CD14-positive monocyte (primary cell): ENCODE measurements at places on chromosomes 1 and 21.
A peak's percentile ranks its signal among the peaks of the same experiment; 100 is the strongest.

DNA sequence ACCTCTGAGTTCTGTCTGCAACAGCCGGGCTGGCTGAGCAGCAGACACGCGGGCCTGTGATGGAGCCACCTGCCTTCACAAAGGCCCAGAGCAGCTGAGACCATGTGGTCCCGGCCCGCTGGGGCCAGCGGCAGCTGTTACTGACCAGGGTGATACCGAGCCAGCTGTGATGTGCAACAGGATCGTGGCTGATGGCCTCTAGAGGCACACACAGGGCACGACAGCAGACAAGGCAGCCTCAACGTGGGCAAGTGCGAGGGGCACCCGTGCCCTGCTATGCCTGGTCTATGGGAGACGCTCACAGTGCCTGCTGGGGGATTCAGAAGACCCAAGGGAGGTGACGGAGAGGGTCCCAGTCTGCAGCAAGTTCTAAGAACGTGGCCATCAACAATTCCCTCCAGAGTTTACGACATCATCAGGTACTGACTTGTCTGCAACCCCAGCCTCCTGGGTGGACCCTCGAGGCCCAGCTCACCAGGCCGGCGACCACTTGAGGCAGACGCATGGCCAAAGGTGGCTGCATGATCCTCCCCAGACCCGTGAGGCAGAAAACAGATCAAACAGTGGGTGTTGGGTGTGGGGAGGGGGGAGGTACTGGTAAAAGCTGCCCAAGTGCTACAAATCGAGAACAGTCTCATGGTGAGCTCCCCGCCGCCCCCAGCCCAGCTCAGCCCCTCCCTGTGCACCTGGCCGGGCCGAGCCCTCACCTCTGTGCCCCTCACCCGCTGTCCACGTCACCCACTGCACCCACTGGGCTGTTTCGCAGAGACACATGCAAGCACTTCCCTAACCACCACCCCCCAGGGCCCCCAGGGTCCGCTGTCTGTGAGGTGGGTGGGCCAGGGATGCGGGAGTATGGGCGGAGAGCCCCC is 6.0 kb downstream of the POFUT2 start:
- no peak for DNase-seq
- H3K27ac ChIP-seq, result no peak overlapping the region
- no peak overlapping the region for H3K4me3 ChIP-seq

- H3K4me1 ChIP-seq, result no peaks in the 10 kb centered on the region
- no peak overlapping the region for H3K4me3 ChIP-seq
- DNase-seq, result no peak
- no peaks in the 10 kb centered on the region for H3K36me3 ChIP-seq
- H3K27me3 ChIP-seq, result no peaks in the 10 kb centered on the region
Observed at GRCh38 chr1:204777591-204777990, 92.1 kb upstream of the LRRN2 start.

GRCh38 chr1:205285381-205286101 is 36.0 kb downstream of the NUAK2 start:
- DNase-seq, result peak; percentile 38
- H3K36me3 ChIP-seq, result no peaks in the 10 kb centered on the region
- H3K4me1 ChIP-seq, result peaks cover 66% of the 10 kb centered on the region
- H3K27me3 ChIP-seq, result no peaks in the 10 kb centered on the region

DNA sequence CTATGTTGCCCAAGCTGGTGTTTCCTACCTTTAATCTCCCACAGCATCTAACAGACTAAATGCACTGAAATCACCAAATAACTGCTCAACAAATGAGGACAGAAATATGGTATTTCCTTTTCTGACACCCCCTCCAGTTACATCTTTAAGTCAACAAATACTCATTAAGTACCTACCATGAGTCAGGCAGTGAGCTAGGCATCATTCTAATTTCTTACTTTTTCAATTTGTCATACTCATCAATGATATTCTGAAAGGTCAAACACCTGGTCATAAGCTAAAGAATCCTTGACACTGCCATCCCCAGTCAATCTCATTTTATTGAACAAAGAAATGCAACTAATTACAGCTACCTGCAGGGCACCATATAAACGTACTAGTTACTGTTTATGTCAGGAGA is 36.6 kb downstream of the LUZP1 start:
- DNase-seq, result no peak
- no peak overlapping the region for H3K4me3 ChIP-seq
- H3K27me3 ChIP-seq, result no peaks in the 10 kb centered on the region

- peak; percentile 61 for DNase-seq
- H3K27me3 ChIP-seq, result no peaks in the 10 kb centered on the region
- H3K4me1 ChIP-seq, result peaks cover 22% of the 10 kb centered on the region
- H3K36me3 ChIP-seq, result no peaks in the 10 kb centered on the region
- no peak overlapping the region for H3K27ac ChIP-seq
- H3K4me3 ChIP-seq, result no peak overlapping the region
Observed at GRCh38 chr1:172745014-172745413, 86.1 kb downstream of the FASLG start.

- H3K27me3 ChIP-seq, result no peaks in the 10 kb centered on the region
- no peak for DNase-seq
- H3K27ac ChIP-seq, result no peak overlapping the region
- no peaks in the 10 kb centered on the region for H3K4me1 ChIP-seq
- H3K4me3 ChIP-seq, result no peak overlapping the region
Observed at GRCh38 chr1:246245541-246245940, 261.5 kb downstream of the SMYD3 start.

DNA sequence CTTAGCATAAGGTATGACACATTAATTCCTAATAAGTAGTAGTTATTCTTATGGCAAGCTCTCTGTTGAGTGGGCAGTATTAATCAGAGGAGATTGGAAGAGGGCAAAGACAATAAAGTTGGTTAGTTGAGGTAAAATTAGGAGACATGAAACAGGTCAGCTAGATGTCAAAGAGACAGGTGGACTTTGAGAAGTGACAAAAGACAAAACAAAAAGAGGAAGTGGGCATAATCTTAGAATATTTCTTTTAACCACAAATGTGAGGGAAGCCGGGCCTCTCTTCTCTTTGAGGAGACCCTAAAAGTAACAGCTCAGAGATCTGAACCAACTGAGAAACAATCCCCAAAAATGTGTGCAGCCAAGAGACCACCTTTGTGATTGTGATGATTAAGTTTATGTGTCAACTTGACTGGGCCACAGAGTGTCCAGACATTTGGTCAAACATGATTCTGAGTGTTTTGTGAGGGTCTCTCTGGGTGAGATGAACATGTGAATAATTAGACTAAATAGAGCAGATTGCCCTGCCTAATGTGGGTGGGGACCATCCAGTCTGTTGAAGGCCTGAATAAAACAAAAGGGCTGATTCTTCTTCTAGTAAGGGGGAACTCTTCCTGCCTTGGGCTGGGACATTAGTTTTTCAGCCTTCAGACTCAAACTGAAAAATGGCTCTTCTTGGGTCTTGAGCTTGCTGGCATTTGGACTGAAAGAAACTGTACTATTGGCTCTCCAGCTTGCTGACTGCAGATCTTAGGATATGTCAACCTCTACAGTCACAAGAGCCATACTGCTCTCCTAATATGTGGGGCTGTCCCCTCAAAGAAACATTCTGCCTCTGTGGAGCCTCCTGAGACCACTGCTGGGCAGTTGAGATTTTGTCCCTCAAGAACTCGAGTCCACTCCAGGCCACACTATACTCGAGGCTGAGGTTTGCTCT is 40.0 kb downstream of the FCRL5 start:
- H3K4me1 ChIP-seq, result no peaks in the 10 kb centered on the region
- H3K27me3 ChIP-seq, result no peaks in the 10 kb centered on the region
- H3K27ac ChIP-seq, result no peak overlapping the region
- DNase-seq, result no peak
- no peak overlapping the region for H3K4me3 ChIP-seq
